Right lung (tissue), 10 donors: ENCODE measurements at places on chromosomes 3 and 15. TPM values are rescaled to one million over a fixed set of nuclear protein-coding genes. Genes with fewer than 3 reads are reported as not detected.

Gene PLA2G4E
- polyA plus RNA-seq: 0.15 TPM

Gene TTC21A
- 13.5 TPM for polyA plus RNA-seq

Gene MORC1
- polyA plus RNA-seq: not detected

Gene DISP2
- 1.3 TPM for polyA plus RNA-seq

Gene HGD
- polyA plus RNA-seq: 0.98 TPM

Gene PTX3
- polyA plus RNA-seq: 23.1 TPM
